ENCODE measurements at places on chromosomes 7 and 10.
A peak's percentile ranks its signal among the peaks of the same experiment; 100 is the strongest.

- DNase-seq, result no peak
Measured at GRCh38 chr7:137804836-137805235, 41.9 kb downstream of the DGKI start.

GRCh38 chr7:40299097-40299496, 164.3 kb downstream of the SUGCT start:
- DNase-seq, result no peak

DNA sequence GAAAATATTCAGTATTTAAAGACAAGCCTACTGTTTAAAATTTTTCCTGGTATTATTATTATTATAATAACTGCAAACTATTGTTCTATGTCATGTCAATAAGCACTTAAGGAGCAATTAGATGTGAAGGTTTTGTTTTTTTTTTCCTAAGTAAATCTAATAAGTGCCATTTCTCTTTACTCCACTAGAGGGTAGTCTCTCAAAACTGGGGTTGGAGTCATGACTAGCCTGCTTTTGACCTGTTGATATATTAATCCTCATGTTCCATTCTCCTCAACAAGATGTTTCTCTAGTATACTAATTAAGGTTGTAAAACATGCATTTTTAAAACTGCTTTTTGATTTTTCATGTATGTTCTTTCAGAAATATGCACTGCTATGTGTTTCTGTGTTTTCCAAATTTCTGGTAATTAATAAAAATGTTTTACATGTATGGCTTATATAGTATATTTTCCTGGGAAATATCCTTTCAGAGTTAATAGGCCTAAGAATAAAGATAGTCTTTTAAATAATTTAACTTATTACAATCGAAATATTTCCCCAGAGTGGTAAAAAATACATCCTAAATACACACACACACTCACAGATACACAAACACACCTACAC, 1.0 kb upstream of the LRRN3 start:
- peak; percentile 78 for DNase-seq

- no peak for DNase-seq
Measured at GRCh38 chr7:142313528-142313927, 55.7 kb upstream of the PRSS58 start.

- no peak for DNase-seq
Measured at GRCh38 chr7:24931844-24932243, 48.1 kb downstream of the OSBPL3 start.

- DNase-seq, result no peak
Measured at GRCh38 chr7:93039786-93040185, 78.0 kb downstream of the SAMD9 start.

- no peak for DNase-seq
Measured at GRCh38 chr10:29081231-29081630, 207.6 kb upstream of the LYZL1 start.

DNA sequence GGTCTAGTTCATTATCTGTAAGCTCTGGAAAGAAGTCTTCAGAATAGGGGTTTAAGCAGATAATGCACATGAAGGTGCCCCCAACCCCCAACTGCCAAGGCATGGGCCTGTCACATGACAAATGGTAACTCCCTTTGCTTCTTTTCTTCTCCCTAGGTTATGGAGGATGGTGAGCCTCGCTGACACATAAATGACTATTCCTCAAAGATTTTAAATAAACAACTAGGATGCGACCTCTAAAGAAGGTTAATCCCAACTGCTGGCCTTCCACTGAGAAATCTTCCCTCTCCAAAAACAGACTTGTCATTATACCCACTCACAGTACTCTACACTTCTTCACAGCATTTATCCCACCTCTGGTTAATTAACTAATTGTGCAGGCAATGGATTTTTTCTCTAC, 75.7 kb upstream of the FAM133B start:
- DNase-seq, result no peak

DNA sequence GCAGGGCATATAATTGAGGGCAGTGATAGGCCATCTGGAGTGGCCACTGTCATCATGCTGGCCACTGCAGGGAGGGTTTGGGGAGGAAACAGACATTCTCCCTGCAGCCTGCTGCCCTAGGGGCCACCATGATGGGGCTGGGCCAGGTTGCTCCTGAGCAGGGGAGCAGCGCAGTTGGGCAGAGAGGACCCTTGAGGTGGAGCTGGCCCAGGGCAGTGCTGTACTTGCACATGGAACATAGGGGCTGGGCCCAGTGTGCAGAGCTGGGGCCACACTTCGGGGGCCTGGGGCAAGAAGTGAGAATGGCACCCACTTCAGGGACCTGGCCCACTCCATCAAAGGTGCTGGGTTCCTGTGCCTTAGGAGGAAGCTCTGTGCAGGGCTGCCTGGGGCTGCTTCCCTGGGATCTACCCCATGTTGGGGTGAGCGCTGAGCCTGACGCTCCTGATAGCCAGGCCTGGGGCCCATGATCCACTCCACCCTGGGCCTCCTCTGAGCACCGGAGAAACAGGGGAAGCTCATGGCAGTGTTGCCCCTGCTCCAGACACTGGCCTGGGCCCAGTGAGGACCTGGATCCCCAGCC, 21.3 kb upstream of the NUB1 start:
- DNase-seq, result no peak

GRCh38 chr7:684416-684815, 42.1 kb upstream of the DNAAF5 start:
- no peak for DNase-seq

DNA sequence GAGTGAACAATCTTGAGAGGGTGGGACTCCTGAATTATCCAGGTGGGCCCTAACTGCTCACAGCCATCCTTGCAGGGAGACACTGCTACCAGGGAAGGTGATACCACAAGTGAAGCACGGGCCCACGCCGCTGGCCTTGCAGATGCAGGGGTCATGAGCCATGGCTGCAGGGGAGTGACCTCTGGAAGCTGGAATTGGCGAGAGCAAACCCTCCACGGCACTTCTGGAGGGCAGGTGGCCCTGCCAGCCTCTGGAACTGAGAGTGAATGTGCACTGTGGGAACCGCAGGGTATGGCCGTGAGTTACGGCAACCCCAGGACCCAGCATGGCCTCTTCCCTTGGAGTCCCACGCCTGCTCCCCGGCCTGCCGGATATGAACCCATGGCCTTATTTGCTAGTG, 37.5 kb downstream of the STK32C start:
- DNase-seq, result no peak

GRCh38 chr10:100913470-100913865, 705 bp downstream of the SLF2 start:
- no peak for DNase-seq

DNA sequence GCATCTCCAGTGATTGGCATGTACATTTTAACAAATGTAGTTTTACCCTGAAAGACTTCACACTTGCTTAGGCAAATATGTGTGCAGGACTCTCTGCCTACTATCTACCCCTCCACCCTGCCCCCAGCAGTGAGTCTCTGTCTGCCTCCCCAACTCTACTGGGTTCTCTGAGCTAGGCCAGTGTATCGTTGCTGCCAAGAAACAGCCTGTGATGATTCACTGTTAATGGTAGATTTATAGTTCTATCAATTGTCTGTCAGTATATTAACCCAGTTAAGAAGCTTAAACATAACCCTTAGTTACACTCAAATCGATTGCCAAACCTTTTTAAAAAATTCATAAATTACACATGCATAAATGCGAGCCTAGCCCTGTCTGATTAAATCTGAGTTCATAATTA, 137.0 kb downstream of the SND1 start:
- no peak for DNase-seq

DNA sequence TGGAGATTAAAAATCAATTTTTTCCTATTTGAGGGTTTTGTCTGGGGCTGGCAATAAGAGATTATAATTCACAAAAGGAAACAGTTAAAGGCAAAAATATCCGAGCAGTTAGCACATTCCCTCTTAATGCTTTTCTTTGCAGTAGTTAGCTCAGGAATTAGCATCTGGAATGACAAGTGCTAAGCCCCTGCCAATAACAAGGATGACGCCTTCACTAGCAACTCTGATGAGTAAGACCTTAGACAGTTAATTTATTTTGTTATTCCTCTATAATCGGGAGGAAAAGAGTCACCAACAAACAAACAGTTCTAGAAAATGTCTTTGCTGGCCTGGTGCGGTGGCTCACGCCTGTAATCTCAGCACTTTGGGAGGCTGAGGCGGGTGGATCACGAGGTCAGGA, 151.3 kb downstream of the TRIL start:
- no peak for DNase-seq

Measured in cerebellar cortex (tissue), 1 donor.